Vein endothelial cell (primary cell): ENCODE measurements at places on chromosomes 16 and 17. TPM values are rescaled to one million over a fixed set of nuclear protein-coding genes. Genes with fewer than 3 reads are reported as not detected.

The GUCY2D gene
- not detected in 2 replicates for total RNA-seq

The STH gene
- total RNA-seq: not detected in 2 replicates

The CD300E gene
- not detected in 2 replicates for total RNA-seq

The FGF11 gene
- total RNA-seq: 0.38 and 0.65 TPM in 2 replicates

The CD19 gene
- total RNA-seq: not detected in 2 replicates

The MYCBPAP gene
- total RNA-seq: 0.29 TPM in 1 of 2 replicates, not detected in the other

The ANKRD11 gene
- total RNA-seq: 103 and 105 TPM in 2 replicates

The CEP295NL gene
- 2.3 and 3.0 TPM in 2 replicates for total RNA-seq

The HOXB6 gene
- total RNA-seq: 16.0 and 19.8 TPM in 2 replicates

The FBXW10B gene
- total RNA-seq: 0.98 and 1.1 TPM in 2 replicates
